Activated naive CD4-positive, alpha-beta T cell treated with Interleukin-2 at 50 U/mL for 16 hours (primary cell): ENCODE measurements at places on chromosomes 13 and 19.

GRCh38 chr19:39846678-39847486 lies 703 bp upstream of the FBL start:
- DNase-seq: no peak

- no peak for DNase-seq
Observed at GRCh38 chr19:4578552-4579248, 19.2 kb upstream of the SEMA6B start.

- DNase-seq: no peak
Observed at GRCh38 chr13:74629985-74630384, 495.8 kb upstream of the KLF12 start.

GRCh38 chr19:49746206-49746958 lies 16.7 kb downstream of the TSKS start:
- peak; percentile 38 for DNase-seq

GRCh38 chr19:36152019-36152351 lies 262 bp downstream of the COX7A1 start:
- DNase-seq: no peak

- peak; percentile 45 for DNase-seq
Observed at GRCh38 chr19:42092350-42092749, 16.4 kb downstream of the ZNF574 start.

DNA sequence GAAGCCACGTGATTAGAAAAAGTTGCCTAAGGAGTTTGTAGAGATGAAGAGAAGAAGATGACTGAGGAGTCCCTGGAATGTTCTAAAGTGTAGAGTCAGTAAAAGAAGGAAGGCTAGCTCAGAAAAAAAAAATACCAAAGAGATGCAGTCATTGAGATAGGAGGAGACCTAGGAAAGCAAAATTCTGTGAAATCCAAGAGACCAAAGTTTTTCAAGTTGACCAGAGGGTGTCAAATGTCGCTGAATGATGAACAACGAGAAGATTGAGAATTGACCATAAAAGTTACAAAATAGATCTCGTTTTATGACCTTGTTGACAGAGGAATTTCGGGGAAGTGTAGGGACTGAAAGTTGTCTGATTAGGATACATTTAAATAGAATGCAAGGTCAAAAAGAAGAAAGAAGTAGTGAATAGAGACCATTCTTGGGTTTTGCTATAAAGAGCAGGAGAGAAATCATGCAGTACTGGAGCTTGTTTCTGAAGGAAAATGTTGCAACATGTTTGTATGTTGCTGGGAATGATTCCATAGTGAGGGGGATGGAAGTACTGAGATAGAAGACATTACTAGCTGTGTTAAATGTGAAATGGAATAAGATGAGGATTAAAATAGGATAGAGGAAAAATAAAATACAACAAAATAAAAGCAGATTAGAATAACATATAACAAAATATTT lies 30.2 kb upstream of the HTR2A start:
- no peak for DNase-seq

DNA sequence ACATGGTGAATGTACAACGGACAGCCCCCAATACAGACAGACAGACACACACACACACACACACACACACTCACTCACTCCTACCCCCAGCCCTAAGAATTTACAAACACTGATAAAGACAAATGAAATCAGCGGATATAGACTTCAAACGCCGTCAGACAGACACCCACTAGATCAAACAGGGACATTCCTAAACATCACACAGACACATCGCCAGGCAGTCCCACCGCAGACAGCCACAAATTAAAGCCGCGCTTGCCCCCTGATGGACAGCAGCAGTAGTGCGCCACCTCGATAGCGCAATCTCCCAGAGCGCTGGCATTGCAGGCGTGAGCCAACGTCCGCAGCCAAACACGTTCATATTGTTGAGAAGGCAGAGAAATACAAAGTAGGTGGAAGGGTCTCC lies 24.7 kb upstream of the ADGRE1 start:
- DNase-seq: peak; percentile 93
